ENCODE measurements at places on chromosomes 4 and X.

DNA sequence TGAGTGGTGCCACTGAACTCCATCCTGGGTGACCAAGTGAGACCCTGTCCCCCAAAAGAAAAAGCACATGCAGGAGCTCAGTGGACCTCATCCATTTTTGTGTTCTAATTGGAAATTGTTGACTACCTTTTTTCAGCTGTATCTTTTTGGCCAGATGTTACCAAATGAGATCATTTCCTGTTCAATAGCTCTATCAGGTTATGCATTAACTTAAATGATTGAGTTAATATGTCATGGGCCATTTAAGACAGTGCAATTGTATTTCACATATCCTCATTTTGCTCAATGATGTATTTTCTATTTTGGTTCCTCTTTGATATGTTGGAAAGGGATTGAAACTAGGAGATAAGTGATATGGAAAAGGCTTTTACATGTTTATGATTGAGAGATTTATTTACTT lies 26.2 kb upstream of the RHOH start:
- DNase-seq, result no peak

DNA sequence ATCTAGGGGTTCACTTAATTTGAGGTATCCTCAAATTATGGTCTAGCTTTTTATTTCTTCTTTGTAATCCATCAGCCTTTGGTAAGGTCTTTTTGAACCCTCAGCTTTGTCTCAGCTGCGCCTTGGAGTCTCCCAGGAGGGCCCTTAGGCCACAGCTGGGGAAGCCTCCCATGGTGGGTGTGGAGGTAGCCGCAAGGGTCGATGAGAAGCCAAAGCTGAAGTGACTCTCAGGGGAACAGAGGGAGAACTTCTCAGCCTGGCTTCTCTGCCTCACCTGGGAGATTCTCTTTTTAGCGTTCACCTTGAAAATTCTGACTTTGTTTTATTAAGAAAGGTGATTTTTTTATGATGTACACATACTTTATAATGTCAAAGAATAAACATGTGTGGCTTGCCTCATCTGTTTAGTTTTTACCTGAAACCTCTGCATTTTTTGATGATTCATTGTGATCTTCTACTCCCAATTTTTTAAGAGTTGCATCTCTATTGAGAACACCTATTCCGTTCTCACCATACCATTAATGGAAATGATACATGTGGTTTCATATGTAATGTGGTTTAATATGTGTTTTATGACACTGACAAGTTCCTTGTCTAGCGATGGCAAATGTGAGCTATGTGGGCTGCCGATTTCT lies 25.6 kb upstream of the SLC25A4 start:
- DNase-seq, result no peak

DNA sequence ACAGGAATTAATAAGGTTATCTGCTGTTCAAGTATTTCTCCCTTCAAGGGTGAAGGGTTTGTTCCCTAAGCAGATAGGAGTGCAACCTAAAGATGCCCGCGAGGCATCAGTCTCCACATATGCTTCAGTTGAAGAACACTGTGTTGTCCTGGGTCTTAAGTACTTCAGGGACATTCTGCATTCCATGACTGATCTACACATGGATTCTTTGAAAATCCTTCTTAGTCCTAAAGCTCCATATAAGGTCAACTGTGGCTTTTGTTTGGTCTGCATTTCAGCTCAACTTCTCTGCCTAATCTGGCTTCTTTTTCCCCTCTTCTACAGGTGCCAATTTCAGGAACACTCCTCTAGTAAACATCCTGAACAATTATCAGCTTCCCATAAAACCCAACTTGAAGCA lies 21.8 kb upstream of the CTSO start:
- DNase-seq, result no peak

- DNase-seq, result peak; percentile 92
Measured at GRCh38 chrX:115560978-115561604, at the start of gene PLS3. TSS of gene PLS3 (plus strand) at chrX:115561174. CDS start at chrX:115610251, 49,077 bp downstream.

DNA sequence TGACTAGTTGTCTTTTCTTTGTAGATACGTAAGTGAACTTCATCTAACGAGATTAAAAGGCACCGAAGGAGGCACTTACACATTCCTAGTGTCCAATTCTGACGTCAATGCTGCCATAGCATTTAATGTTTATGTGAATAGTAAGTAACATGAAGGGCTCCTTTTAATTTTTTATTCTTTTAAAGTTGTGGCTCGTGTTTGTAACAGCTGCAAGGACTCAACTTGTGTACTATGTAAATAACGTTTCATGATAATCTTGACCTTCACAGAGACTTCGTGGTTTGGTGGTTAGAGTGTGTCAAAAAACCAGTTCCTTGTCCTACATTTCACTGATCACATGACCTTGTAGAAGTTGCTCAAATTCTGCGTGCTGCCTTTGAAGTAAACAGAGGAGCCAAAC lies 51.6 kb downstream of the KIT start:
- DNase-seq, result no peak

DNA sequence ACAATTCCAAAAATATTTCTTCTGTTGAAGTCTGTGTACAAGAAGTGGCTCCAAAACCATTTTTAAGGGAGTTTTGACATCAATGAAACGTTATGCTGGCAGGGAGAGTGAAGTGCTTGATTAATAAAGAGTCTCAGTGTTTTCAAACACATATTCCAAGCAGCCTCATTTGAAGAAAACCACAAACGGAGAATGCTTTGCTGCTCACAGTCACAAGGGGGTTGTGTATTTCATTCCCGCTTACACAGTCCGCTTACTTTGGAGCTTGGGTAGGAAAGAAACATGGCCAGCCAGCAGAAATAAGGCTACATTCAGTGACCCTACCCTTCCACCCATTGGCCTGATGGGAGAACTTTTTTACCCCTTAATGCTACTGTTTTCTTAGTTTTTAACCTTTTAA lies 586.2 kb downstream of the RAB28 start:
- no peak for DNase-seq

DNA sequence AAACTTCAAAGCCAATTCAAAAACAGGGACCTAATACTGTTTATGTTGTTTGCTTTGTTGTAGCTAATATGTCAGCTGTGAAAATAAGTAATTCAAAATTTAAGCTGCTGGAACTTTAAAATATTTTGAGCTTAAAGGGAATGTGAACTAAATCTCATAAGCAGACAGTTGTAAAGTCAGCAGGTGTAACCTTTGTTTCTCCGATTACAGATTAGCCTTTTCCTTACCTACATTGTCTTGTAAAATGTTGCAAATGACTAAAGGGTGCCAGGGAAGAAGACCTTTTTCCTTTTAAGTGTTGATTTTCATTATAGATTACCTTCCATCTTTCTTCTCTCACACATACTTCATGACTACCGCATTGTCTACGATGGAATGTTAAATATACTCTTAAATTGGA lies 405.1 kb downstream of the KCNIP4 start:
- no peak for DNase-seq

DNA sequence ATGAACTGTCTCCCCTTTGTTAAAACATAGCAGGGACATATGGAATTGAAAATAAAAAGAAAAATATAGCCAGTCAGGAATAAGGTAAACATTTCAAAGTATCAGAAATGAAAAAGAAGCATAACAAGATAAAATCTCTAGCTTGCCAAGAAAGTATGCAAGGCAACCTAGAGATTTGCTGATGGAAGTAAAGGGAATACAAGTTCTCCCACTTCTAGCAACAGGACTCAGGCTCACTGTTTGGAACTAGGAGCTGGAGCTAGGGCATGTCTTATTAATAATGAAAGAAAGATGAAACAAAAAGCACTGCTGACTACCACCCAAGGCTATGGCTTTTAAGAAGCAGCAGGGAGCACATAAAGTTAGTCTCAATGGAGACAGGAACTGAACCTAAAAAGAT lies 18.2 kb downstream of the ANKRD50 start:
- DNase-seq, result no peak

DNA sequence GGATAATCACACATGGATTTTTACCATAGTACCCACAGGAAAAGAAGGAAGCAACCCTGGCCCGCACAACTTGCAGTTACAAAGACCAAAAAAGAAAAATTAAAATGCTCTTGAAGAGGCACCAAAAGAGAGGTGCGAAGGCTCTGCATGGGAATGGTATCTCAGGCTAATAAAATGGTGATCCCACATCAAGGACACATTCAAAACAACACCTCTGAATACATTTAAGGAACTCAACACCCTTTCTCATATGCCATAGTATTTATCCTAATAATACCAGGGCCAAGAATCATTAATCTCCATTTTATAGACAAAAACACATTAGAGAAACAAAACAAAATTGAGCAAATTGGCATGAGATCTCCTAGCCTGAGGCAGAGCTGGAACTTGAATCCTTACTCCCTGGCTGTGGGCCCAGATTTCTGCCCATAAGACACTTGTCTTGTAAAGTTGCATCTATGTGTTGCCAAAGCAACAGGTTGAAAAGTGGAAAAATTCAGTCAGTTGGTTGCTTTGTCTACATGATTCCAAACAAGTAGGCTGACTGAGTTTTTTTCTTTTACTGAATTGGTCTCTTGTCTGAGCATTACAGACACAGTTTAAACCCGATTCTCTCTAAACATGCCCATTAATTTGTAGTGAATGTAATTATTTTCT lies 33.5 kb downstream of the GUCY2F start:
- DNase-seq, result no peak

GRCh38 chrX:108186811-108187210 lies 95.2 kb downstream of the ATG4A start:
- peak; percentile 59 for DNase-seq

DNA sequence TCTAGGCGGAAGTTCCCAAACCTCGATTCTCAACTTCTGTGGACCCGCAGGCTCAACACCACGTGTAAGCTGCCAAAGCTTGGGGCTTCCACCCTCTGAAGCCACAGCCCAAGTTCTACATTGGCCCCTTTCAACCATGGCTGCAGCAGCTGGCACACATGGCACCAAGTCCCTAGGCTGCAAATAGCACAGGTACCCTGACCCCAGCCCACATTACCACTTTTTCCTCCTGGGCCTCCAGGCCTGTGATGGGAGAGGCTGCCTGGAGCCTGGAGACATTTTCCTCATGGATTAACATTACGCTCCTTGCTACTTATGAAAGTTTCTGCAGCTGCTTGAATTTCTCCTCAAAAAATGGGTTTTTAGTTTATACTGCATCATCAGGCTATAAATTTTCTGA lies 479.5 kb downstream of the PCDH7 start:
- no peak for DNase-seq

- no peak for DNase-seq
Measured at GRCh38 chrX:20140420-20140819, 1.2 kb downstream of the EIF1AX start.

DNA sequence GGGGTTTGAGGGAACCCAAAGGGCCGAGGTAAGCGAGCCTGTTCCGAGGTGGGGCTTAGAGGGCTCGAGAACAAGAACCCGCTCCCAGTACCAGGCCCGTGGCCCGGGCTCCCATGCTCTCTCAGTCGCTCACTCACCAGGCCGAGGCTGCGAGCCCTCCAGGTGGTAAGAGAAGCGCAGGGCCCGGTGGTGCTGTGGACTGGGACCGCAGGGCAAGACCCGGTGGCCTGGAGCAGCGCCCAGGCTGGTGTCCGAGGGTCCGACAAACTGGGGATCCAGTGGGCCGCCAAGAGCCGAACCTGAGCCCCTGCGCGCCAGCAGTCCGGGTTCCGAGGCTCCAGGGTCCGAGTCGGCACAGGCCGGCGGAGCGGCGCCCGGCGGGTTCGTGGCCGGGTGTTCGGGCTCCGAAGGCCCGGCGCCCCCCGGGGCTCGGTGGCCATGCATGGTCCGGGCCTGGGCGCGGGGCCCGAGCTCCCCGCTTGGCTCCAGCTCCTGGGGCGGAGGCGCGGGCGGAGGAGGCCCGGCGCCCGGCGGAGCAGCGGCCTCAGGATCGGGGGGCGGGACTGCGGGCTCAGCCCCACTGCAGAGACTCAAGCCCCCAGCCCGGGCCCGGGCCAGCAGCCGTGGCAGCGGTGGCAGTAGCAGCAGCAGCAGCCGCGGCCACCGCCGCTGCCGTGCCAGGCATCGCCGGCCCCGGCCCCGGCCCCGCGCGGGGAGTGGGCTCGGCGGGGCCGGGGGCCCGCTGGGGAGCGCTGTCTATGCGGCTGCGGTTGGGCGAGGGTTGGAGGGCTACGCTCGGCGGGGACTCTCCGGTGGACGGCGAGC lies 833 bp downstream of the FGD1 start:
- DNase-seq, result peak; percentile 20

- DNase-seq, result no peak
Measured at GRCh38 chrX:24969812-24970211, 46.0 kb downstream of the ARX start.

DNA sequence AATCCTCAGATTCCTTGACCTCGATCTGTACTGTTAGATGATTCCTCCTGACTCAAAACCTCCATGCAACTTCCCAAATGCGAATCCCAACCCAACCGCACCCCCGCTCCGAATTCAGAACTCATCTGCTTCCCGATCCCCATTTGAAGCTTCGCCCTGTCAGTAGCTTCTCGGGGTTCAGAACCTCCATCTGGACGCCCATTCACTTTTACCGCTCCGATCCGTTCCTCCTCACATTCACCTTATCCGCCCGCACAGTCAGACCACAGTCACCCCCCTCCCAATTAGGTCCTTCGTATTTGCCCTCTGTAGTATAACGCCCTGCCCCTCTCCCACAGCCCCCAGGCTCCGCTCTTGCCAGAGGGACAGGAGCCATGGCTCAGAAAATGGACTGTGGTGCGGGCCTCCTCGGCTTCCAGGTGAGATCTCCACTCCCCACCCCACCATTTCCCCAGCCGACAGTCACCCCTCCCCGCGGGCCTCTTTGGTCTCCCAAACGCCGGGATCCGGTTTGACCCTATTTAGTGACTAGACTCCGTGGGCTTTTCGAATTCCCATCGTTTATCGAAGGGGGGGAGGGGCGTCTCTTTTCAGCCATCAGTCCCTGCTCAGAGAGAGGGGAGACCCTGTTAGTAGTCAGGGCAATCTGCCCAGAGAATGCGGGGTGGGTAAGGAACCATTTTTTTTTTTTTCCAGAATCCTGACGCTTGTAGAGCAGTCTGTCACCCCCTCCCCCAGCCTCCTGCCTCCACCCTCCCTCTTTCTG lies 691 bp downstream of the MAGED1 start:
- peak; percentile 54 for DNase-seq

GRCh38 chr4:134636338-134637051 lies 434.9 kb upstream of the PABPC4L start:
- no peak for DNase-seq

DNA sequence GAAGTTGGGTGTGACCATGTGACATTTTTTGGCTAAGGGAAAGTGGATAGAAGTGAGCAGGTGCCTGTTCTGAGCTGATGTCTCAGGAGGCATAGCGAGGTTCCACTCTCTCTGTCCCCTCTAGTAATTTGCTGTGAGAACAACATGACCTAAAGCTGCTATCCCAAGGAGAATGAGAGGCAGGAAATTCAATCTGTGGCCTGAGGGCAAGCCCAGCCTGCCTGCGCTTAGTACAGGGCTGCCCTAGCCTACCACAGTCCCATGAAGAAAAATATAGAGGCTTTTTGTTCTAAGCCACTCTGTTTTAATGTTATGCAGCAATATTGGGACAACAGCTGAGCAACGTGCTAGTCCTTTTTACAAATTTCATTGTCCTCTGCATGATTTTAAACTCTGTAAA lies 193.1 kb downstream of the LDB2 start:
- no peak for DNase-seq

- DNase-seq, result no peak
Measured at GRCh38 chr4:161907590-161907955, 256.2 kb downstream of the FSTL5 start.
